ENCODE measurements at places on chromosomes 2 and 18.

GRCh38 chr2:149559341-149560068 lies 28.1 kb downstream of the MMADHC start:
- DNase-seq: no peak

DNA sequence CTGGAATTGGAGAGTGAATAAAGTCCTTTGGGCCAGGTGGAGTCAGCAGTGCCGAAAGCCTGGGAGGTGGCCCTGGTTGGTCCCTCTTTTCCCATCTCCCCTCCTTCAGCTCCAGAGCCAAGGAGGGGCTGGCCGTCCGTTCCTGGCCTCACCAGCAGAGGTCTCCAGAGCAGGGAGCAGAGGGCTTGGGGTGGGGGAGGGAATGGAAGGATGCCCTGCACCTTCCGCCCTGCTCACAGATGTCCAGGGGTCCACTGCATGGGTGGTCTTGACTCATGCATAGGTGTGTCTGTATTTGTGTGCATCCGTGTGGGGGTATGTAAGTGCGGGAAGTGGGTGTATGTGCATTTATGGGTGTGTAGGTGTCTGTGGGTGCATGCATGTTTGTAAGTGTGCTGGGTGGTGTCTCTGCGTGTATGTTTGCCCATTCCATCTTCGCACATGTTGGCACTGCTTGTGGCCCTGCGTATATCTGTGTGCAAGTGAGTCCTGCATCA lies 201.8 kb downstream of the ZFP36L2 start:
- no peak for DNase-seq

DNA sequence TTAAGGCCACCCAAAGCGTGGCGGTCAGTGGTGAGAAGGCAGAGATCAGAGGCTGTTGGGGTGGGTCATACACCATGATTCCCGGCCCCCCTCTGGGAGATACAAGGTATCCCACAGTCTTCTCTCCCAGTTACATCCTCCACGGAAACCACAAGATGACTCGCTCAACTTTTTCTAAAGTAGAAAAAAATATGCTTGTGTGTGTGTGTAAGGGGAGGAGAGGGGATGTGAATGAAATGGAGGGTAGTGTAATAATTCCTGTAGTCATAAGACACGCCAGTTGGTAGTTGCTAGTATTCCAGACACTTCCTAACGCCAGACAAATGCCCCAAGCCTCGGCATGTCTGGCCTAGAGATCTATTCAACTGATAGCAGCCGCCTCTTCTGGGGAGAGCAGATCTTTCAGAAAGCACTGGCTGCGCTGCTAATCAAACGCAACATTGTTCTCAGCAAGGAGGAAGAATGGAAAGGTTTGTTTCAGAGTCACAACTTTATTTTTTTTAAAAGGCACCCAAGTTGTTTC lies 143.5 kb downstream of the TGIF1 start:
- DNase-seq: no peak

DNA sequence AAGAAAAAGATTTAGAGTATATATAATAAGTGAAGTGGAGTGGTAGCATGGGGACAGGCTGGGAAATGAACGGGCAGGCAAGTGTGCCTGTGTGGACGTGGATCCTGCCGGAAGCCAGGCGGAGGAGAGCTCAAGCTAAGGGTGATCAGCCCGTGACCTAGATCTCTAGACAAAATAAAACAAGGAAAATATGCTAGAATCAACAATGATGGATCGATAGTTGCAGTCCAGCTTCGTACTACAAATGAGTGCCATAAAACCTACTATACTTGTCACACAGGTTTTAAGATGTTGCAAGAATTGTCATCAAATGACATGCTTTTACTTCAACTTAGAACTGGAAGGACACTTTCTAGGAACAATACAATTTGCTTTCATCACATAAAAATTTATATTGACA lies 8.5 kb downstream of the EIF2AK2 start:
- no peak for DNase-seq

GRCh38 chr2:161438598-161438997 lies 22.5 kb downstream of the TBR1 start:
- DNase-seq: no peak

All from SIG-M5 (cell line).